ENCODE measurements at places on chromosomes 5 and 9.

- no peak for DNase-seq
Observed at GRCh38 chr9:78899006-78899405, 602.1 kb downstream of the PSAT1 start.

DNA sequence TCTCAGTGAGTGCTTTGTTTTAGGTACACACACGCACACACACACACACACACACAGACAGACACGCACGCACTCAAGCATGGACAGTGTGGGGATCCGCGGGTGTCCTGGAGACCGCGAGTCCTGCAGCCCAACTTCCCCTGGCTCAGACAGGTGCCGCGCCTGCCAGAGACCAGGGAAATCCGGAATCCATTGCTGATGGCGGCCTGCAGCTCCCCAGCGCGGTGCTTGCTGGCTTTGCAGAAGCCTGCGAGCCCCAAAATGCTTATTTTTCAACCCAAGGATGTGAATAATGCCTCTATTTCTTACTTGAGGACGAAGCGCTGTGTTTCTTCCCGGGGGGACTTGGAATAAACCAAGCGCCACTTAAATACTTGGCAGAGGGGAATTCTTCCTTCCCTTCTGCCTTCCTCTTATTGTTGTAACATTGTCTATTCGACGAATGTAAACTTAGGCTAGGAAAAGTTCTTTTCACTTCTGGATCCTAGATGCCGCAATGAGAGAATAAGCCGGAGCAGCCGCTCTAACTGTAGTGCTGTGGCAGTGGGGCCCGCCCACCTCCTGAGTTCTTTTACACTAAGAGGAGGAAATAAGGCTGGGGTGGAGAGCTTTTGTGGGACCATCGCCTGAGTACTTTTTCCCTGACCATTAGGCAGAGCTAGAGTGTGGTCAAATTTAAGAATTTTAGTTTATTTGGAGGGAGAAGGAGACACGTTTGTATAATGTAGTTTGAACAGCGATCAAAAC is 802 bp downstream of the ITGA2 start:
- DNase-seq = no peak

DNA sequence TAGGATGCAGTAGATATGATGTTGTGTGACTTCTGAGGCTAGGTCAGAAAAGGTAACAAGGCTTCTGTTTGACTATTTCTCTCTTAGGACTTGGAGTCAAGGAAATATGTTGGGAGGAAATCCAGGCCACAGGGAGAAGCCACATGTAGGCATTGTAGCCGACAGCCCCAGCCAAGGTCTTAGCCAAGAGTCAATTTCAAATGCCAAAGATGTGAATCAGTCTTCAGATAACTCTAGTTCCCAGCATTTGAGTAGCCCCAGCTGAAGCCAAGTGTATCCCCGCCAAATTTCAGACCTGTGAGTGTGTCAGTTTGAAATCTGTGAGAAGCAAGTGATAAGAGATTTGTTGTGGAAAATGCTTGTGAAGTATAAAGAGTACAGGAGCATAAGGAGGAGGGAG is 38.1 kb upstream of the ISL1 start:
- DNase-seq = no peak

- DNase-seq = no peak
Observed at GRCh38 chr5:113059232-113060040, 82.8 kb downstream of the DCP2 start.

DNA sequence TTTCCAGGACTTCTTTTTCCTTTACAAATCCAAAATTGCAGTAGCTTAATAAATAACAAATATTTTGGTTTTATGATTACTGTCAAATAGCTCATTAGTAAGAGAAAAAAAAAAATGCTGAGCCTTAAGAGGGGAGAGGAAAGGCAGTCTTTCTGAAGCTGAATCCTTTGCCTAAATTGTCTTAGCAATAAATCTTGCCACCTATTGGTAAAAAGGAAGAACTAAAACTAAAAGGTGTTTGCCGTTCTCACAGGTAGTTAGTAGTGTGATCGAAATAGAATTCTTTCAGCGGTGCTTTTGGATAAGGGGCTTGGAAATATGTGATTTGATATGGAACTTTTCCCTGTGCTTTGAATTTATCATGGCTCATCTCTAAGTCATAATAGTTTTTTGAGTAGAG is 31.2 kb downstream of the PIK3R1 start:
- DNase-seq = no peak
